ENCODE measurements at places on chromosomes 1 and 21. TPM values are rescaled to one million over a fixed set of nuclear protein-coding genes. Genes with fewer than 3 reads are reported as not detected.

The AIRE gene
- 0.11 TPM for total RNA-seq

DNA sequence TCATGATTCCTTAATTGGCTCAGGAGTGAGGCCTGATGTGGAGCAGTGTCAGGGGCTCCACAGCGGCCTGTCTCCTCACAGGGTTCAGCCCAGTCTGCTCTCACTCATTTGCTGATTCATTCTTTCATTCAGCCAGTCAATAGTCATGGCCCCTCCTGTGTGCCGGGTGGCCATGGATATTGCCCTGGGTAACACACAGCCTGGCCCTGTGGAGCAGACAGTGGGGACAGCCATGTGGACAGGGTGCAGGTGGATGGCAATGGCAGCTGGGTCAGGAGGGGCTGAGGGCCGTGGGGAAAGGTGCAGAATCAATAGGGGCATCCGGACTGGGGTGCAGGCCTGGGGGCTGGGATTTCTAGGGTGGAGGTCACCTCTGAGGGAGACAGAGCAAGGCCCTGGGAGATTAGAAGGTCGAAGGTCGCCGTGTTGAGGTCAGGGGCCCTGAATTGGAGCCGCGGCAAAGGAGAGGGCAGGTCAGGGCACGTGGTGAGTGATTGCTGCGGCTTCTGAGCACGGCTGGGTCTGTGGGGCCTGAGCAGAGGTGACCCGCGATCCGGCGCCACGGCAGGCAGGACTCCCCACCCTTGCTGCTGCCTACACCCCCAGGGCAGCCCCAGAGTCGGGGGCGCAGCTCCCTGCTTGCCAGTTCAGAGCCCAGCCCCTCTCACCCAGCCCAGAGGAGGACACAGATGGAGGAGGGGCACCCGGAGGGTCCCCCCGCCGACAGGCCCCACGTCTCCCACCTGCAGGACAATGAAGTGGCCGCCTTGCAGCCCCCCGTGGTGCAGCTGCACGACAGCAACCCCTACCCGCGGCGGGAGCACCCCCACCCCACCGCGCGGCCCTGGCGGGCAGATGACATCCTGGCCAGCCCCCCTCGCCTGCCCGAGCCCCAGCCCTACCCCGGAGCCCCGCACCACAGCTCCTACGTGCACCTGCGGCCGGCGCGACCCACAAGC lies 33.4 kb downstream of the SLC19A1 start:
- H3K36me3 ChIP-seq = peaks cover 8% of the 10 kb centered on the region
- no peak overlapping the region for H3K4me3 ChIP-seq
- no peak overlapping the region for H3K27ac ChIP-seq
- H3K4me1 ChIP-seq = no peaks in the 10 kb centered on the region
- no peak for DNase-seq
- no peaks in the 10 kb centered on the region for H3K27me3 ChIP-seq

- no peak overlapping the region for H3K27ac ChIP-seq
- no peaks in the 10 kb centered on the region for H3K27me3 ChIP-seq
- no peak for DNase-seq
- no peaks in the 10 kb centered on the region for H3K4me1 ChIP-seq
- H3K4me3 ChIP-seq = no peak overlapping the region
Observed at GRCh38 chr1:56787330-56787729, 31.9 kb downstream of the FYB2 start.

GRCh38 chr1:164382384-164382783 lies 176.6 kb upstream of the PBX1 start:
- no peak overlapping the region for H3K27ac ChIP-seq
- H3K4me1 ChIP-seq = no peaks in the 10 kb centered on the region
- H3K27me3 ChIP-seq = no peaks in the 10 kb centered on the region
- DNase-seq = no peak
- no peak overlapping the region for H3K4me3 ChIP-seq

DNA sequence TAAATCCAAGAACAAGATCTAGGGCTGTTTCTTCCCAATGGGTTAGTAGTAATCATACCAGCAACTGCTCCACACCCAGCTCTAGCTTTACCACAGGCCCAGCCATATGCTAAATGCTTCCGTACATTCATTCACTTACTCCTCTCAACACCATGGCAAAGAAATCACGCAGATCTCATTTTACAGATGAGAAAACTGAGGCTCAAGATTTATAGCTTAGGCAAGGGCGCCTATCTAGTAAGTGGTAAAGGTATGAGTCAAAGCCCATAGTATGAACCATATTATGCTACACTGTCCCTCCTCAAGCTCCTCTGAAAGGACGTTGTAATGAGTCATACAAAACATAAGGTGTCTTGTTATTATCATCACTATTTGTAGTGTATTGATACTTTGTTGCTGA lies 82.2 kb downstream of the NIBAN1 start:
- no peak for DNase-seq
- no peaks in the 10 kb centered on the region for H3K27me3 ChIP-seq
- peaks cover 23% of the 10 kb centered on the region for H3K4me1 ChIP-seq
- no peak overlapping the region for H3K27ac ChIP-seq
- H3K36me3 ChIP-seq = peaks cover 13% of the 10 kb centered on the region

The OLFML2B gene
- total RNA-seq = 0.08 TPM

The SAMD13 gene
- total RNA-seq = not detected

DNA sequence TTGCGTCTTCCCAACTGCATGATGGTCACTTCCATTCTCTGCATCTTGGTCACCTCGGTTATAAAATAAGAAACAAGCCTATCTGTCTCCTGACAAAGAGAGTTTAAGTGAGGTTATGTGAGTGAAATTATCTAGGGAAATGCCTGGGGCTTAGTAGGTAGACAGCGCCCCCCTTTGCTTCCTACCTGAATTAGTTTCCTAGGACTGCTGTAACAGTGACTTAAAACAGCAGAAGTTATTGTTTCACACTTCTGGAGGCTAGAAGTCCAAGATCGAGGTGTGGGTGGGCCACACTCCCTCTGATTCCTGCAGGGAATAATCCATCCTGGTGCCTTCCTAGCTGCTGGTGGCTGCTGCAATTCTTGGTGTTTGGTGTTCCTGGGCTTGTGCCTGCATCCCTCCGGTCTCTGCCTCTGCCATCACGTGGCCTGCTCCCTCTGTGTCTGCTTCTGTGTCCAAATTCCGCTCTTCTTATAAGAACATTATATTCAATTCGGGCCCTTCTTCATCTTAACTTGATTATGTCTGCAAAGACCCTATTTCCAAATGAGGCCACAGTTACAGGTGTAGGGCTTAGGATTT lies 92.6 kb downstream of the IGSF21 start:
- H3K27ac ChIP-seq = no peak overlapping the region
- DNase-seq = no peak
- H3K36me3 ChIP-seq = no peaks in the 10 kb centered on the region
- H3K27me3 ChIP-seq = peaks cover 22% of the 10 kb centered on the region

- no peaks in the 10 kb centered on the region for H3K27me3 ChIP-seq
- DNase-seq = no peak
Observed at GRCh38 chr1:51973587-51974474, 16.7 kb downstream of the RAB3B start.

GRCh38 chr1:41006942-41007865 lies 14.3 kb downstream of the SLFNL1 start:
- no peak overlapping the region for H3K4me3 ChIP-seq
- no peak for DNase-seq
- peaks cover 68% of the 10 kb centered on the region for H3K36me3 ChIP-seq
- peaks cover 14% of the 10 kb centered on the region for H3K4me1 ChIP-seq
- H3K27ac ChIP-seq = no peak overlapping the region
- H3K27me3 ChIP-seq = no peaks in the 10 kb centered on the region

DNA sequence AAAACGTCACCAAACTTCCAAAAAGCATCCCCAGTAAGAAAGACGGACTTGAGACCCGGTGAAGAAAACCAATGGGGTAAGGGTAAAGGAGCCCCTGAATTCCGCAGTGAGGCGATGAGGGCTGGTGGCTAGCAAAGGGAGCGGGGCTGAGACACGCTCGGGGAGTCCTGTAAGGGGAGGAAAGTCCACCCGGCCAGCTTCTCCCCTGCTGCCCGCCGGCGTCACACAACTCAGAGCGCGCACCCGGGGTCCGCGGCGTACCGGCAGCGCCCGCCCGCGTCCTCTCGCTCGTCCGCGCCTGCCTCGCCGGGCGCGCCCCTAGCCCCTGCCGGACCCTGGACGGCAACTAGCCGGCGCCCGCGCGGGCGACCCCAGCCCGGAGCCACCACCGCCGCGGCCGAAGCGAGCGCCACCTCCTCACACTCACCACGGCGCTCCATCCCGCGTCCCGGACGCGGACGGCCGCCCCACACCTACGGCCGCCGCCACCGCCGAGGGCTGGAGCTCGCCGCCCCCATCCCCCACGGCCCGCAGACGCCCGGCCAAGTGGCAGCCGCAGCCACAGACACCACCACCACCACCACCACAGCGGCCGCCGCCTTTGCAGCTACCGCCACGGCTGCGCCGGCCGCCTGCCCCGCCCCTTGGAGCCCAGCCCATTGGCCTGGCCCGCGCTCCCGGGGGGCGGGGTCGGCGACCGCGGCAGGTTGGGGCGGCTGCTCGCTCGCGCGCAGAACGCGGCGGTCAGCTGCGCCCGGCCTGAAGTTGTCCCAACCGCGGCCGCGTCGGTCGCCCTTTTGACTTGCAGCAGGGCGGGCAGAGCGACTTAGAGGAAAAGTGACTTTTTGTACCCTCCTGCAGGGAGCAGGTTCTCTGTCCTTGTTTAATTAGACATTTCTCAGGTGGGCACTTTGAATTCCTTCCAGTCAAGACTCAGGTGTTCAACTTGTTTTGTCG lies 10.0 kb upstream of the ARHGAP29 start:
- peak; percentile 22 for DNase-seq
- H3K27ac ChIP-seq = no peak overlapping the region
- H3K4me1 ChIP-seq = peaks cover 3% of the 10 kb centered on the region
- H3K27me3 ChIP-seq = peaks cover 62% of the 10 kb centered on the region

GRCh38 chr1:179217943-179218507 lies 11.5 kb downstream of the ABL2 start:
- H3K27me3 ChIP-seq = no peaks in the 10 kb centered on the region
- no peak overlapping the region for H3K4me3 ChIP-seq
- H3K36me3 ChIP-seq = peaks cover 15% of the 10 kb centered on the region
- H3K4me1 ChIP-seq = no peaks in the 10 kb centered on the region

DNA sequence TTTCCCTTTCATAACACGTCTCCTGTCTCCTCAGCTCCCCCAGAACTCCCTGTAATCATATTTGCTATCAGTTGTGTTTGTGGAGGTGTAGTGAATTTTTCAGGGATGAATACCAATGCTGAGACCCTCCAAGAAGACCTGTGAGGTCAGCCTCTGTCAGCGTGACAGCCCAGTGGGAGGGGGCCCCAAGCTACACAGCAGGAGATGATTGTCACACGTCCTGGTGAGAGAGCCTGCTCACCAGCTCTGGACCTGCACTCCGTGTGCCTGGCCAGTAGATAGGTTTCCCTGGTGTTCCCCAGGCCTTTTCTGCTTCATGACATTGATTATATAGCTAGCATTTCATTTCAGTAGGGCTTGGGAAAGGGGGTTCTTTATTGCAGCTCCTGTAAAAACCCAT lies 421.5 kb downstream of the KIF26B start:
- no peak overlapping the region for H3K27ac ChIP-seq
- no peaks in the 10 kb centered on the region for H3K27me3 ChIP-seq
- no peaks in the 10 kb centered on the region for H3K36me3 ChIP-seq
- no peak overlapping the region for H3K4me3 ChIP-seq
- H3K4me1 ChIP-seq = no peaks in the 10 kb centered on the region

- no peaks in the 10 kb centered on the region for H3K27me3 ChIP-seq
- H3K4me1 ChIP-seq = no peaks in the 10 kb centered on the region
- H3K27ac ChIP-seq = no peak overlapping the region
- H3K36me3 ChIP-seq = no peaks in the 10 kb centered on the region
Observed at GRCh38 chr1:90354704-90355103, 359.8 kb downstream of the ZNF326 start.

DNA sequence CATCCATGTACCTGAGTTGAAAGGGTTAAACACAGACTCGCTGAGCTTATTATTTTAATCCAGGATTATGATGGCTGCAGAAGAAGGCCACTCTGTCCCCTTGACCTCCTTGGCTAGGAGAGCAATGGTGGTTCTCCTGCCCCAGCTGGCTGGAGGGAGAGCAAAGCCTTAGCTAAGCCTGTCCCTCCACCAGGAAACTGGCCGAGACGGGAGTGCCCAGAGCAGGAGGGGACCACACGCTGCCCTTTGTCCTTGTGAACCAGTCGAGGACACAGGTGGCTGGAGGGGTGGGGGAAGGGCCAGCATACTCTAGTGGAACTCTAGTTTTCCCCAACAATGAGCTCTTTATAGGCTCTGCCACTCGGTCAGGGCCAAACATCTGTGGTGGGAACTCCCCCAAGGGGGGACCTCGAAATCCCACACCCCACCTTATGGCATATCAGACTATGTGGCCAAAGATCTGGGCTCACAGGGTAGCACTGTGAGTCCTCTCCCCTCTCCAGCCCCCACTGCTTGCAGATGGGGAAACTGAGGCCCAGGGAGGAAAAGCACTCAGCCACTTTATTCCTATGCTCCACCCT lies 12.9 kb downstream of the KIAA1614 start:
- no peaks in the 10 kb centered on the region for H3K4me1 ChIP-seq
- DNase-seq = no peak
- no peak overlapping the region for H3K4me3 ChIP-seq
- no peaks in the 10 kb centered on the region for H3K36me3 ChIP-seq

The TSPEAR gene
- not detected for total RNA-seq

DNA sequence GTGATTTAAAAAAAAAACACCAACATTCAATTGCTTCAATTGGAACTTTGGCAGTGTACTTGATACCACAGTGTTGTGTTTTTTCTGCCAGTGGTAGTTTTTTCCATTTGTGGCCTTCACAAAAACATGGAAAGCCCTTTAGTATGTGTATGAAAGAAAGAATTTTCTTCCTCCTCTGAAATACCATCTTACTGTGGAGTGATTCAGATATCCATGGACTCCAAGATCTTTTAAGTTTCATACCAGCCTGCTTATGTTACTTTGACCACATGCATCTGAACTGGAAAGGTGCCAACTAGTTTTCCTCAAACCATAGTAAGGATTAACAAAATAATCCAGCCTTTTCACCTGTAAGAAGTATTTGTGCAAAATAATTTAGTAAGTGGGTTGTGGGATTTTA lies 3.4 kb downstream of the PPP2R5A start:
- H3K27me3 ChIP-seq = no peaks in the 10 kb centered on the region
- H3K4me1 ChIP-seq = peaks cover 35% of the 10 kb centered on the region
- peak overlapping the region; percentile 99 for H3K4me3 ChIP-seq
- no peaks in the 10 kb centered on the region for H3K36me3 ChIP-seq
- no peak overlapping the region for H3K27ac ChIP-seq

DNA sequence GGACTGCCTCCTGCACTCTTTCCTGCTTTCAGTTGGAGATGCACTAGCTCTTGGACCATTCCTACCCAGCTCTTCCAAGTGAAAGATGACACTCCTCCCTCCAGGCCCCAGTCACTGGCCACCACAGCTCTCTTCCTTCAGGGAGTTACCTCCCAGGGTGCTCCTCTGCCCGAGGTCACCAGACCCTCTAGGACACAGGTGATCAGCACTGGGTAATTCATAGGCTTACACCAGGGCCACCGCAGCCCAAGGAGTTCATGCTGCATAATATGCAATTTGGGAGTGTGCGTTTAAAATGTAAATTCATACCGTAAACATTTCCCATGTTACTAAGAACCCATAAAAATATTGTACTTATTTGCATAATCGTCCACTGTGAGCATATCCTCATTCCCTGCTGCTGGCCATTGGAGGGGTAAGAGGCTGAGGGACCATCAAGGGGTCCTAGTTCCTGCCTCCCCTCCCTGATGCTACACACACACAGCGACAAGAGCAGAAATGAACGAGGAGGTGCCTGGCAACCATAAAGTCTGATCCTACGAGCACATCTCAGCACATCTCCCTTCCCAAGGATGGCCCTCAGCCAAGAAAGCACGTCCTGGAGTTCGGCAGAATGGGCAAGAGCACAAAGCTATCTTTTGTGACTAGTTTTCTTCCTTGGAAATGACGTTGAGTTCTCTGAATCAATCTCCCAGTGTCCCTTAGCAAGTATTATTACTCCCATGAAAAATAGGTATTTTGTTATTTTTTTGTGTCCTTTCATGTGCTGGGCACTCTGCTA lies 222.9 kb upstream of the RAB4A start:
- no peak for DNase-seq
- no peaks in the 10 kb centered on the region for H3K4me1 ChIP-seq
- H3K27me3 ChIP-seq = no peaks in the 10 kb centered on the region
- H3K27ac ChIP-seq = no peak overlapping the region
- H3K4me3 ChIP-seq = no peak overlapping the region

The CBR3 gene
- total RNA-seq = 2.6 TPM

Measured in CD4-positive, alpha-beta T cell (primary cell).